ENCODE measurements at places on chromosomes 1 and 21.
A peak's percentile ranks its signal among the peaks of the same experiment; 100 is the strongest.

DNA sequence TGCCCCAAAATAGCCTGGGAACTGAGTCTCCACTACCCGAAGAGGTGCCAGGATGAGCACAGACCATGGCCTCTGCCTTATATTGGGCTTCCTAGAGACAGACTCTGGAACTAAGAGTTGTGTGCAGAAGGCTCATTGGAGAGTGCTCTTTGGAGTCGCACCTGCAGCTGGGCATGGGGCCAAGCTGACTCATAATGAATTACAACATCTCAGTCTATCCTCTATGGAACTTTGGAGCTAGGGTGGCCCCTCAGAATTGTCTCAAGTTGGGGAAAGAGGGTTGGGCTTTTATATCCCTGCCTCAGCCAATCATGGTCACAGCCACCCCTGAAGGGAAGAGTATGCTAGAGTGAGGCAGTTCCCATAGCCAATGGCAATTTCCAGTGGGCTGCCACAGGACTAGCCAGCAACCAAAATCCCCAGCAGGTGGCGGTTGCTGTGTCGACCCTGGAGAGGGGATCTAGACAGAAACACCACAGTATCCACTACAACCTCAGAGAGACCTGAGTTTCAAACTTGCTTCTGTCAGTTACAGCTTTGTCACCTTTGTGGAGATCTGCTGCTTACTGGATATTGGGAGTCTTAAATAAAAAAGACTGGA, 93.8 kb downstream of the DMRTA2 start:
- DNase-seq, result no peak

- DNase-seq, result no peak
These were observed 116.5 kb downstream of the BRINP2 start for GRCh38 chr1:177287270-177287669.

GRCh38 chr21:18986197-18986596, 582.6 kb upstream of the TMPRSS15 start:
- DNase-seq, result no peak

- DNase-seq, result no peak
These were observed 2.9 kb upstream of the CCN1 start for GRCh38 chr1:85577419-85578320.

DNA sequence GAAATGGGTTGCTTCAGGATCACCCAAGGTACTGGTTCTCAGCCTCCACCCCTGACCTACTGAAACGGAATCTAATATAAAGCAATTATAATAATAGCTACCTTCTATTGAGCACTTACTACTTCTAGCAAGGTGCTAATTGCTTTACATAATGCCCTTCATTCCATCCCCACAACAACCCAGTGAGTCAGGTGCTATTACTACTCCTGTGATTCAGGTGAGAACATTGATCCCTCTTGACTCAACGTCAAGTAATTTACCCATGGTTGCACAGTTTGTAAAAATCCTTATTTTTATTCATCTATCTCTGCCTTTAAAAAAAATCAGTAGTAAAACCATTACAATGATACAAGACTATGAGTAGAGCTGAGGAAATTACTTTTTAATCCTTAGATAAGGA, 85.2 kb downstream of the UCHL5 start:
- no peak for DNase-seq

DNA sequence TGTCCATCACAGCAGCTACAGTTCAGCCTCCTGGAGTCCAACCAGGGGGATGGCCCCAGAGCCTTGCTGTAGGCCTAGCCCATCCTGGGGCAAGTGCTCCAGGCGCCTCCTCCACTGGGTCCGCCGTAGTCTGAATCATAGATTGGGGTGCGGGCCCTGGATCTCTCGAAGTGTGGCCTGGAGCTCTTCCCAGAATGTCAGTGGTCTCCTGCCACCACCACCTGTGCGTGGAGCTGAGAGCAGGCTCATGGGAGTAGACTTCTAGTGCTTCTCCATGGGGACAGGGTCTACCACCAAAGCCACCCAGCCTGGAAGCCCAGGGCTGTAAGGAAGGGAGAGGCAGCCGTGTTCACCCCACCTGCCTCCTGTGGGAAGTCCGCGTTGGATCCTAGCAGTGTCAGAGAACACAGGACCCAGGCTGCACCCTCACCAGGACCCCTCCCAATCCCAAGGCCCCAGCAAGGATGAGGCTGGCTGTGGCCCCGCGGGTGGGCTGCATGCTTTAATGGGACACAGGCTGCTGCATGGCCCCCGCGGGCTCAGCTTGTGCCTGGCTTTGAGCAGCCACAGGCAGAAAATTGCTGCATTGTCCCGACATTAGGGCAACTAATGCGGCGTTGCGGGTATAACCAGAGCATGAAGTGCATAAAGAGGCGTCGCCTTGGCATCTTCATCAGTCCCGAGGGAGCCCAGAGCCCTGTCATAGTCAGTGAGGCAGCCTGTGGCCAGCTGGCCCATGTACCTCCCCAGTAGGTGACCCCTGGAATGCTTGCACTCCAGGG, 735 bp upstream of the HES3 start:
- no peak for DNase-seq

- no peak for DNase-seq
These were observed 91.6 kb downstream of the ZNF648 start for GRCh38 chr1:181969902-181970301.

GRCh38 chr21:44736291-44737004, 25.1 kb upstream of the TSPEAR start:
- no peak for DNase-seq

- DNase-seq, result no peak
These were observed 21.9 kb upstream of the EEIG2 start for GRCh38 chr1:108537976-108538375.

GRCh38 chr1:51294566-51295184, 35.7 kb downstream of the TTC39A start:
- no peak for DNase-seq

- peak; percentile 64 for DNase-seq
These were observed 8.1 kb upstream of the TRAF3IP3 start for GRCh38 chr1:209747580-209748262.

GRCh38 chr1:109084563-109085517, 5.7 kb upstream of the TMEM167B start:
- DNase-seq, result no peak

- DNase-seq, result no peak
These were observed 249.0 kb downstream of the PDE4B start for GRCh38 chr1:66041654-66042053.

- DNase-seq, result no peak
These were observed 102.8 kb upstream of the C1orf21 start for GRCh38 chr1:184283999-184284398.

DNA sequence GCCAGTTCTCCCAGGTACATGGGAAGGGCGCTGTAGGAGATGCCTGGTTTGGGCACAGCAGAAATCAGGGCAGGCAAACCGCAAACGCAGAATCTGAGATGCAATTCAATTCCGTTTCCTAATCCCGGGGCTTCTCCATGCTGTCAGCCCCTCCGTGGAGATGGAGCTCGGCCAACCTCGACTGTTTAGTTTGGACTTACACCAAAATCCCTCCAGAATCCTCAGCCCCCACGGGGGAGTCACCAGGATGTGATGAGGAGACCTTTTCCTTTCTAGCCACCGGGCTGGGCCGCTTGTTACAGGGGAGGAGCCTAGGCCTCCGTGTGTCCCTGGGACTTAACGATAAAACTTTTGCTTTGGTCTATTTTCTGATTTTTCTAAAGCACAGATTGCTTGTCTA, 7.9 kb downstream of the SLC2A7 start:
- DNase-seq, result no peak

GRCh38 chr21:39451332-39452206, at the start of gene SH3BGR:
Gene SH3BGR (plus strand): TSS chr21:39451970. CDS start chr21:39452097, 127 bp downstream.
- no peak for DNase-seq

- no peak for DNase-seq
These were observed at the start of gene SEMA4A for GRCh38 chr1:156153362-156153761. Gene SEMA4A (plus strand): TSS chr1:156153585. CDS start chr1:156154579, 994 bp downstream.
